ENCODE measurements at places on chromosomes 7 and 10.

DNA sequence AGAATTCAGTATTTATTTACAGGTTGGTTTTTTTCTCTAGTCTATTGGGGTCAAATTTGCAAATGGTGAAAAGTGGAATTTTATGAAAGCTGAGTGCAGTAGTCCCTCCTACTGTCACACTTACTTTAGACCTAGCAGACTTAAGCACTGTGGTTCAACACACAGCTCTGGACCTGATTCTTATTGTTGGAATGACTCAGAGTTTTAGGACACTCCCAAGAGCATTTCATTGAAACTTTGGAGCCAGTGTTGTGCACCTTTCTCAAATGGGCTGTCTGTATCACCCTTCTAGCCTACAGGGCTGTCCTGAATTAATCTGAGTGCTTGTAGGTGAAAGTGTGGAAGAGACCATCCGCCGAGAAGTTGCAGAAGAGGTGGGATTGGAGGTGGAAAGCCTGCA is 16.1 kb downstream of the NUDT13 start:
- DNase-seq = no peak

GRCh38 chr7:91029688-91030087 is 234.5 kb upstream of the FZD1 start:
- no peak for DNase-seq

DNA sequence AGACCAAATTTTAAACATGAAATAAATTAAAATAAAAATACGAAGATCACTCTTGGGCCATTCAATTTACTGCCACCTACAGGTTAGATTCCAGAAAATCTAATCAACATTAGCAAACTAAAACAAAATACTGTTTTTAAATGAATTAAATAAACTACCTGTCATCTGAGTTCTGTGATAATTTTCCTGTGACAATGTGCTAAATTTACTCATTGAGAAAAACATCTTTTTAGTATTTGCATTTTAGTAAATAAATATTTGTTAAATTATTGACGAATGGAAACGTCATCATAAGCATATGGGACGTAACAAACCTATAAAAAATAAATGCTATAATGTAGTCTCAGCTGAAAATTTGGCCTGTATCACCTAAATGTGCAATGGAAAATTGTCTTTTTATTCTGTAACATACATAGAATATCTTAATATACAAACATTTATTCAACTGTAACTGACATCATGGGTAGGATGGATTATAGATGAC is 72.1 kb downstream of the ITGB8 start:
- DNase-seq = no peak

DNA sequence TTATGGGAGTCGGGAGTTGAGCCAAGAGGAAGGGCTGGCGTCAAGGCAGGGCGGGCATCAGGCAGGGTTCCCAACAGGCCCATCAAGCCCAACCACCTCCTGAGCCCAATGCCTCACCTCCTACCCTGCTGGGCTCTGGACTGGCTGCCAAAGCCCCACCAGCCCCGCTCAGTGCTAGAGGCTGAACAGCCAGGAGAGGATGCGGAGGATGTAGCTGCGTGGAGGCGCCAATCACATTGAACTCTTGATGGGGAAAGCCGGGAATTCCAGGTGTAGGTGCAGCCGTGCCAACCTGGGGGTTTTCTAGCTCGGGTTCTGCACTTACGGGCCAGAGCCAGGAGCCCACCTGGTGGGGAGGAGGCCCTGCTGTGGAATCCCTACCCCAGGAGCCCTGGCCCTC is 12.9 kb downstream of the ATP5MF start:
- no peak for DNase-seq

GRCh38 chr7:42198296-42198695 is 38.7 kb downstream of the GLI3 start:
- DNase-seq = no peak

- peak; percentile 100 for DNase-seq
Measured at GRCh38 chr7:1368682-1369571, 90.3 kb downstream of the MICALL2 start.

DNA sequence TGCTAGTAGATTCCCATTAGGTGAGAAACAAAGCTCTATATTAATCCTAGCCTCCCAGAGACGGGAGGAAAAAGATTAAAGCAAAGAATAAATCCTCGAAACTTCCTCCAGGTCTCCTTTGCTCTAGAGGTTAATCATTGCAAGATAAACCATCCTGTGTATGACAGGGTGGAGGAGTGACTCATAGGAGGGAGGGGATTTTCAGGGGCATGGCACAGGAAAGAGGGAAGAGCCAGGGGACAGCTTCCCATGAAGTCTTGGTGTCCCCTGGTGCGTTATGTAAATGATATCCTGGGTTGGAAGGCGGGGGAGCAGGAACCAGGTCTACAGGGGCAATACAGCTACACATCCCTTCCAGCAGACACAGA is 780 bp downstream of the CYP3A5 start:
- DNase-seq = peak; percentile 51

DNA sequence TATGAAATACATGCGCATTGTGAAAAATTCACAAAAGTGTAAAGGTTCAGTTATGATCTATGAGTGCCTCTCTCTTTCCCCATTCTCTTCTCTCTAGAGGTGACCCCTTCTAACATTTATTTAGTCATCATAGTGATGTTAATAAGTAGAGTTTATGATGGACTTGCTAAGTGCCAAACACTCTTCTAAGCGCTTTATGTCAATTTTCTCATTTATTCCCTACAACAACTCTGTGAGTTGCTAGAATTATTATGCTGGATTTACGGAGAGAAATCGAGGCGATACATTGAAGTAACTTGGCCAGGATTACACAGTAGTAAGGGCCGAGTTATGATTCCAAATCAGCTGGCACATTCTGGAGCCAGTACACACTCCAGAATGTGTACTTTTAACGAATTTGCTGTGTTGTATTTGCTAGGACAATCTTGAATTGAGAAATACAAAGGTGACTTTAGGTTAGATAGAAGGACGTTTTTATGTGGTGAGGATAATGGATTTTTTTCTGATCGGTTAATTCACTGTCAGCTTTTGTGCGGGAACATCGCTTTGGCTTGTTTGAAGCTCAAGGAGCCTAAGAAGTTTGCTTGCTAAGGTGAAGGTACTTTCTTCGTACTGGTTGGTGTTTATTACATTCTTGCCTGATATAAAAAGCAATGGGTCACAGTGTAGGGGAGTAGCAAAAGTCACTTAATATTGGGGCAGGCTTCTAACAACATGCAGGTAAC is 1.4 kb downstream of the ATRNL1 start:
- DNase-seq = no peak

DNA sequence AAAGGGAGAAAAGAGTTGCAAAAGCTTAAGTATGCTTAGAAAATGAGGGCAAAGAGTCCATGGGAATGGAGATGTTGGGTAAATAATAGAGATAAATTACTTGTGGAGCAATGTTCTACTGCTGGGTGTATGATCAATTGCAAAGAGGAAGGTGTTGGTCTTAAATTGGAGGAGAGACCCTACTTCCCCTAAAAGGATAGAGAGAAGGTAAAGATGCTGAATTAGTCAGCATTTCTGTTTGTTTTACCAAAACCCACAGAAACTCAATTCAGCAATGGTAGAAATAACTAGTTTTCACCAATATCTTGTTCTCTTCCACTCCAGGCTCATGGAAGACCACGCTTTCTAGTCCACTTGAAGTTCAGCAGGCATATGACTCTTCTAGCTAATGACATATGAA is 32.1 kb downstream of the ASB4 start:
- no peak for DNase-seq

- no peak for DNase-seq
Measured at GRCh38 chr7:47743965-47744591, 162.2 kb upstream of the TNS3 start.

DNA sequence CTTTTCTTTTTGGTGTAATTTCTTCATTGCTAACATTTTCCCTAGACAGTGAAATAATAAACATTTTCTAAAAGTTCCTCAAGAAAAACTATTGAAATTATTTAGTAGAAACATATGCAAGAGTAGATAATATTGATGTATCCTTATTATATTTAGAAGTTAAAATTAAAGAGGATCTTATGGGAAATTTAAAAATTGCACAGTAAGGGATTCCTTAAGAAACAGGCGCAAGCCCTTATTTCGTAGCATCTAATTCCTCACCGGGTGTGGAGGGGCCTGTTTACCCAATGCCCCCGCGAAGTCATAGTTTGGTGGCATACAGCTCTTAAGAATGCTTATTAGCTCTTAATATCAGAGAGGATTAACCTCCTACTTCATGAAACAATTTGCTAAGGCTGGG is 467.1 kb downstream of the DNAJB6 start:
- DNase-seq = no peak

- DNase-seq = no peak
Measured at GRCh38 chr10:100534726-100535125, 1.0 kb upstream of the HIF1AN start.

- DNase-seq = no peak
Measured at GRCh38 chr7:110974441-110974840, 116.5 kb upstream of the LRRN3 start.

DNA sequence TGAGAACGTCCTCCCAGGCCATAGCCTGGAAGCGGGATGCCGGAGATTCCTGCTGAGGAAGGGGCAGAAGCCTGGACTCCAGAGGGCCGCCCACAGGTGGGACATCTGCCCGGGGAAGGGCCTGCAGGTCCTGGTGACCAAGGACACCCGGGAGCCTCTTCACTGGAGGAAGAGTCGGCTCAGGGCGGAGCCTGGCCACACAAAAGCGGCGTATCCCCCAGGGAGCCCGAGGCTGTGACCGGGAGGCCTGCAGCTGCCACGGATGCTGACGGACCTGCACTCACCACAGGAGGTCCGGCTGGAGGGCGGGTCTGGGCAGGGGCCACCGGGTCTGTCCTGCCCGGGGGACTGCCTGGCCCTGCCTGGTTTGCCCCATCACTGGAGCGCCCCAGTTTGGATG is 15.5 kb upstream of the ADGRA1 start:
- no peak for DNase-seq

Data from K562 (cell line).